ENCODE measurements at places on chromosomes 6 and 20.

- no peaks in the 10 kb centered on the region for H3K4me1 ChIP-seq
- DNase-seq, result no peak
- no peak overlapping the region for H3K4me3 ChIP-seq
- no peak overlapping the region for H3K27ac ChIP-seq
- H3K27me3 ChIP-seq, result no peaks in the 10 kb centered on the region
Observed at GRCh38 chr20:51462566-51463276, 79.8 kb downstream of the NFATC2 start.

DNA sequence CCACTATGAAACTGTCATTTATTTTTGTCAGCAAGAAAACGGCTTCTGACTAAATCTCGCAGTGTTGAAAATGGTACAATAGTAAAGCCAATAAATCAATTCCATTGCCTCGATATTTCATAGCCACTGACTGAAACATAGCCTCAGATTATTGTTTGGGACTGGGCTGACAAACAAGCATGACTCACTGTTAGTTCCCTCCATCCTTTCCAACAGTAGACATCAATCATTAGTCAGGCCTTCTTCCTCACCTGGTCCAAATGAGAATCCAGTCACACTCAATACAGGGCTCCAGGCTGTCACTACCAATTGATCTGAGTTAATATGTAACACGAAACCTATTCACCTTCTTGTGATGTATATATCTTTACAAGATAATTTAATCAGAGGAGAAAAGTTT is 66.1 kb downstream of the ADGRB3 start:
- no peak overlapping the region for H3K4me3 ChIP-seq
- H3K27ac ChIP-seq, result no peak overlapping the region
- no peaks in the 10 kb centered on the region for H3K36me3 ChIP-seq
- H3K4me1 ChIP-seq, result no peaks in the 10 kb centered on the region
- H3K27me3 ChIP-seq, result peaks cover 93% of the 10 kb centered on the region
- no peak for DNase-seq

DNA sequence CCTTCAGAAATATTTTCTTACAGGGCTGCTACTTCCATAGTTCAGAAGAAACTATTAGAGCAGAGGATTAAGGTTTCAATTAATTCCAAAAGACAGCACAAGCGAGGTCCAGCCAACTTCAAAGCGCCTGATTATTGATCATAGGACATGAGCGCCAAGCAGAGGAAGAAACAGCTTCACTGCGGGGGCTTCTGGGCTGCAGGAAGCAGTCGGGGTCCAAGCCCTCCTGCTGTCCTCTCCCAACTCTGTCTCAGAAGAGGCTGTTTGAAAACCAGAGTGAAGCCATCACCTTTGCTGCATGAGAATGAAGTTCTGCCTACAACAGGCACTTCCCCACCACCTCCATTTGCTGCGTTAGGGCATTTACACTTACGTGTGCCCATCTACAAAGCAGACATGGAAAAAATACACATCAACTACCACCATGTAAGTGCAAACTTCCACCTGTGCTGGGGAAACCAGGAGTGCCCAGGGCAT is 23.9 kb downstream of the SUMO4 start:
- H3K27me3 ChIP-seq, result no peaks in the 10 kb centered on the region
- DNase-seq, result no peak
- no peaks in the 10 kb centered on the region for H3K36me3 ChIP-seq
- no peak overlapping the region for H3K4me3 ChIP-seq
- H3K27ac ChIP-seq, result peak overlapping the region; percentile 43
- H3K4me1 ChIP-seq, result no peaks in the 10 kb centered on the region

DNA sequence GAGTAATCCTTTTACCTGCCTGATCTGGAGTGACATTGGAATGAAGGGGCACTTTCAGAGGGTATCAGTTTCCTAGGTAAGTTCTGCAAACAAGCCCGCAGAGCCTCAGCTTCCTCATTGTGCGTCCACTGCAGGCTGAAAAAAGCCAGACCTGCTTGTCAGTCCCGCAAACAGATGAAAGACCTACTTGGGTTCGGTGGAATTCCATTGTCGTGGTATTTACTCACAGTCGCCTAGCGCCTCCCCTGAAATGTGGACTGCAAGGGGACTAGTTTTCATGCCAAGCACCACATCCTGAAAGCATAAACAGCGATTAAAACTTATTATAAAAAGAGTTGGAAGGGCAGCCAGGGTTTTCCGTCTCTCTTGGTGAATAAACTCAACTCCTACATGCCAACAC is 121.5 kb downstream of the PAX1 start:
- H3K4me3 ChIP-seq, result no peak overlapping the region
- no peaks in the 10 kb centered on the region for H3K4me1 ChIP-seq
- no peaks in the 10 kb centered on the region for H3K36me3 ChIP-seq
- DNase-seq, result no peak
- H3K27me3 ChIP-seq, result no peaks in the 10 kb centered on the region

DNA sequence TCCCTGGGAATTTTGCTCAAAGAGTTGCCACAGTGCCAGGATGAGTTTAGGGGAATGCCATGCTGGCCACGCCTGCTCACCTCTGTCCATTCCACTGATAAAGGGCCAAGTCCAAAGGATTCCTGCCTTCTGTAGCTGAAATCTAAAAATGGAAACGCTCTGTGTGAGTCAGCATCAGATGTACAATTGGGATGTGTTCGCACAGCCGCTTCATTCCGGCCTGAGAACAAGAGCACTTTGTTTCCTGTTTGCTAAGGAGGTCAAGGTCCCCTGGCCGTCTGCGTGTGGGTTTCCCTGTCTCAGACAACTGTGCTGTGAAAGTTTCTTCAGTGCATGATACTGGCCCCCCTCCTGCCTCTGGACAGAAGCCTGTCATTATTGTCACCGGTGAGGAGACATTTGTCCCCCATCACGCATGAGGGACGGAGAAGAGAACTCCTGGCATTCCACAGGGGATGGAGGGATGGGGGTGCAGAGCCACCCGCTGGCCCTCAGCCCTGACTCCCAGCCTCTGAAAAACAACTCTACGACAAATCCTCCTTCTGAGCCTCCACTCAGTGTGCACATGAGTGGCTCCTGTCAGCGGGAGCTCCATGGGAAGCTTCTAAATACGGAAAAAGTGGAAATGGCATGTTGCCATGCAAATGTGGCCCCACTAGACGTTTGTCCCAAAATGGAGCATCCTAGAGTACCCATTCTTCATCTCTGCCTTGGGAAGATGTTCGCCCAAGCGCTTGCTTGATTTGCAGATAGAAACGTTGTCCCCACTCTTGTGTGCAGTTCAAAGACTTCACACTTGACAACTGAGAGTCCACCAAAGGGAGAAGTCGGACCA is 143.5 kb upstream of the AFDN start:
- DNase-seq, result peak; percentile 60
- peaks cover 58% of the 10 kb centered on the region for H3K27me3 ChIP-seq
- H3K4me1 ChIP-seq, result no peaks in the 10 kb centered on the region
- H3K27ac ChIP-seq, result no peak overlapping the region
- no peaks in the 10 kb centered on the region for H3K36me3 ChIP-seq
- H3K4me3 ChIP-seq, result no peak overlapping the region

All from MCF 10A (cell line).